ENCODE measurements at places on chromosomes 5 and 9. TPM values are rescaled to one million over a fixed set of nuclear protein-coding genes. Genes with fewer than 3 reads are reported as not detected.

TAS2R1 gene
- total RNA-seq: not detected

PCDHA2 gene
- total RNA-seq: 0.04 TPM

RAB3C gene
- 0.13 TPM for total RNA-seq

TSSK1B gene
- not detected for total RNA-seq

OBP2B gene
- not detected for total RNA-seq

CTXN3 gene
- total RNA-seq: 2.8 TPM

GPR151 gene
- not detected for total RNA-seq

CDH6 gene
- 8.0 TPM for total RNA-seq

PTPDC1 gene
- 9.0 TPM for total RNA-seq

PCDHA9 gene
- total RNA-seq: 0.04 TPM

FCN2 gene
- total RNA-seq: 0.18 TPM

TMEM252 gene
- total RNA-seq: 0.09 TPM

ORM2 gene
- total RNA-seq: not detected

TMEFF1 gene
- total RNA-seq: 2.7 TPM

PTCD2 gene
- total RNA-seq: 8.8 TPM

RAPGEF1 gene
- 30.2 TPM for total RNA-seq

CYLC2 gene
- not detected for total RNA-seq

CCDC192 gene
- total RNA-seq: 0.18 TPM

HAPLN1 gene
- 0.31 TPM for total RNA-seq

P4HA2 gene
- total RNA-seq: 56.1 TPM

TPPP gene
- total RNA-seq: 3.9 TPM

SCGB3A2 gene
- not detected for total RNA-seq

KIF27 gene
- total RNA-seq: 6.3 TPM

DMRTA1 gene
- 0.35 TPM for total RNA-seq

FUBP3 gene
- 27.4 TPM for total RNA-seq

SPINK7 gene
- total RNA-seq: not detected

SLC36A2 gene
- total RNA-seq: 0.04 TPM

CCL27 gene
- total RNA-seq: 0.31 TPM

KIF12 gene
- 0.13 TPM for total RNA-seq

PCDHGA2 gene
- 1.6 TPM for total RNA-seq

SIGMAR1 gene
- 27.0 TPM for total RNA-seq

KIF24 gene
- 10.3 TPM for total RNA-seq

MYORG gene
- 8.1 TPM for total RNA-seq

INSL6 gene
- not detected for total RNA-seq

GBGT1 gene
- total RNA-seq: 4.6 TPM

GABBR2 gene
- 0.35 TPM for total RNA-seq
